ENCODE measurements at places on chromosomes 11 and 22.

GRCh38 chr11:122107566-122107965 lies 8.4 kb downstream of the BLID start:
- DNase-seq, result no peak

DNA sequence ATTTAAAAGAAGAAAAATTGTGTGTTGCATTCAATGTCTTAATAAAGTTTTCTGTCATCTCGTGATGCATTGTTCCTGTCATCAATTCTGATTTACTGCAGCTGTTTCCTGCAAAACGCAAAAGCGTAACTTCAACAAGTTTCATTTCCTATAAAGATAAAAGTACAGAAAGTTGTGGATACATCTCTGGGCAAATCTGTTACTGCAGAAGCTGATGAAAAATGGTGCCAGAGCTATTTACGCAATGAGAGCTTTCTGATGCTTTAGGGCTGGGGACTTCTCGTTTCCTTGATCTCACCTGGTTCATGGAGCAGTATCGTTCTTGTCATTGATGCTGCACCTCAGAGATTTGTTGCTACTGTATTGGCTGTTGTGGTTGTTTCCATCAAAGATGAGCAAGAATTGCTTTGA lies 15.5 kb upstream of the MS4A12 start:
- DNase-seq, result no peak

- peak; percentile 83 for DNase-seq
Observed at GRCh38 chr11:117426297-117426685, 98.6 kb downstream of the CEP164 start.

GRCh38 chr22:36955691-36956090 lies 42.3 kb downstream of the CSF2RB start:
- no peak for DNase-seq

GRCh38 chr11:74490941-74491340 lies 2.6 kb downstream of the LIPT2 start:
- no peak for DNase-seq

- no peak for DNase-seq
Observed at GRCh38 chr22:47371263-47372090, 609.0 kb downstream of the TBC1D22A start.

- no peak for DNase-seq
Observed at GRCh38 chr22:36546932-36547331, 18.0 kb upstream of the EIF3D start.

DNA sequence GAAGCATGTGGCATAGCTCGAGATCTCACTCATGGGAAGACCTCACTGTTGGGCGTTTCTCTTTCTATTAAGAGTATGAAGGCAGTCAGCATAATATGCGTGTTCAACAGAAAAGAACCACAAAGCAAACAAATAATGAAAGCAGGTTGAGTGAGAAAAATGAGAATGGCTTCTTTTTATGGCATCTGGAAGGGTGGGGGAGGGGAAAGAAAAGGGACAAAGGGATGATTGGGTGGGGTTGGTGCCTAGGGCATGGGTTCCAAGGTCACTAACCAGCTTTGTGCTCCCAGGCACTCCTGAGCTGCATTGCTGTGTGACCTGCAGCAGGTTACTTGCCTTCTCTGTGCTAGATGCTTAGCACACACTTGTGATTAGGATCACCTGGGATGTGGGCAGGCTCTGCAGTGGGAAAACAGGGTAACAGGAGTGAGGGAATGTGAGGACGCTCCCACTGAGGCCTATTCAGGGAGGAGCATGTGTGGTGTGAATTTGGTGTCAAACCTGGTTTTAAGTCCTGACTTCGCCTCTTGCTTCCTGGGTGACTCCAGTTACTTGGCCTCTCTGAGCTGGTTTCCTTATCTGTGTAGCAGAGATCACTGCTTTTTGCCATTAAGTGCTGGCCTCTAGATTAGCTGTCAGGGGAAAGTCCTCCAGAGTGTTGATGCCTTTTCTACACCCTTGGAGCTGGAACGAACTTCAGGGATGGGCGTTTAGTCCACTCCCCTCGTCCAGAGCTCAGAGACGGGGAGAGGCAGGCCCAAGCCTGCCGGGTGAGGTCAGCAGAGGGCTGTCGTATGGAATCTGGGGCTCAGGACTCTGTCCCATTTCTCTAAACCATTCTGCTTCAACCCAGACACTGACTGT lies 74.8 kb downstream of the KIAA1671 start:
- DNase-seq, result no peak

- DNase-seq, result no peak
Observed at GRCh38 chr11:80779905-80780605, 1339.2 kb upstream of the TENM4 start.

GRCh38 chr11:122726028-122726427 lies 70.5 kb downstream of the UBASH3B start:
- no peak for DNase-seq

DNA sequence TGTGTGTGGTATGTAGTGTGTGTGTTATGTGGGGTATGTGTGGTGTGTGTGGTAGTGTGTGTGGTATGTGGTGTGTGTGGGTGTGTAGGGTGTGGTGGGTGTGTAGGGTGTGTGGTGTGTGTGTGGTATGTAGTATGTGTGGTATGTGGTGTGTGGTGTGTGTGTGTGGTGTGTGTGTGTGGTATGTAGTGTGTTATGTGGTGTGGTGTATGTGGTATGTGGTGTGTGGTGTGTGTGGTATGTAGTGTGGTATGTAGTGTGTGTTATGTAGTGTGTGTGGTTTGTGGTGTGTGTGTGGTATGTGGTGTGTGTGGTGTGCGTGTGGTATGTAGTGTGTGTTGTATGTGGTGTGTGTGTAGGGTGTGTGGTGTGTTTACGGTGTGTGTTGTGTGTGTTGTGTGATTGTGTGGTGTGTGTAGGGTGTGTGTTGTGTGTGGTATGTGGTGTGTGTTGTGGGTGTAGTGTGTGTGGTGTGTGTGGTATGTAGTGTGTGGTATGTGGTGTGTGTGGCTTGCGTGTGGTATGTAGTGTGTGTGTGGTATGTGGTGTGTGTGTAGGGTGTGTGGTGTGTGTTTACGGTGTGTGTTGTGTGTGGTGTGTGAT lies 4.2 kb upstream of the PPP6R2 start:
- no peak for DNase-seq

DNA sequence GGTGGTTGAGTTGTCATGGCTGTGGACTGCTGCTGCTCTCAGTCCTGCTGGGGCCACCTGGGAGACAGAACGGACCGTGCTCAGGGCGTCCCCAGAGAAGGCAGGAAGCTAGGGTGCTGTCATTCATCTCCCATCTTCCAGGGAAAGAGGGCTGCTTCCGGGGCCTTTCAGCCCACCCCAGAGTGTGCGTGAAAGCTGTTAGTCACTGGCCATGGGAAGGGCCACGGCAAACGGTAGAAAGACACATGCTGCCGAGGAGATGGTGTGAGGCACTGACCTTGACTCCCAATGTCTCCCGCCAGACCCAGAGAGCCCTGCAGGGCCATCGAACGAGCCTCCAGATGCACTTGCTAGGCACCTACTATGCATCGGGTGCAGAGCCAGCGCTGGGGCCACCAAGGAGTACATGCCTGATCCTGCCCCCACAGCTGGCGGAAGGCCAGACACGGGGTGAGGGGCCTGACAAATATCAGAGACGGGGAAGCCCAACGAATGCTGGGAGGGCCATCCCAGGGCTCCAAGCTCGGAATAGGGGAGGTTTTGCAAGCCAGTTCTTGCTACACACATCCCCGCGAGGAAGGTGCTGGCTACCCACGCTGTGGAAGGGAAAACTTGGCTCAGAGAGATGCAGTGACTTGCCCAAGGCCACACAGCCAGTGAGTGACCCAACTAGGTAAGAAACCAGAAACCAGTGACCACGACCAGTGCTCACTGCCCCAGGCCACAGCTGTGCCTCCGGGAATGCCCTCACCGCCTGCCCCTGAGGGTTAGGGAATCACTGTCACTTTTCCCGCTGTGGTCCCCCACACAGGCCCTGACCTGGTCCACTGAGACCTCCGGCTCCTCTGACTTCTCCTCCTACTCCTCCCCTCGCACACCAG lies 10.1 kb downstream of the RAC2 start:
- no peak for DNase-seq

DNA sequence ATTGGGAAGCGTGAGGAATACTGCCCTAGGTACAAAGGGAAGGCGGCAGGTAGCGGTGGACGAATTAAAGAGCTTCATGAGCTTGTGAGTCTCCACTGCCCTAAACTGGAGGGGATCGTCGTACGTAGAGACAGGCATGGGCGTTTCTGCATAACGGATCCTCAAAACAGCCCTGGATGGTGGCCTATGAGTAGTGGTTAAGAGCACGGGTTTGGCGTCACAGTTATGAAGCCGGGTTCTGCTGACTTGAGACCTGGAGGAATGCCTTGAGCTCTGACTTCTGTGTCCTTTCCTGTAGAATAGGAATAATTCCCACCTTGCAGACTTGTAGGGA lies 335 bp downstream of the TMEM138 start:
- no peak for DNase-seq

- peak; percentile 68 for DNase-seq
Observed at GRCh38 chr22:25051983-25052710, 99.6 kb downstream of the KIAA1671 start.
